ENCODE measurements at places on chromosomes 6 and 20. TPM values are rescaled to one million over a fixed set of nuclear protein-coding genes. Genes with fewer than 3 reads are reported as not detected.

The CD93 gene
- 0.21 TPM for total RNA-seq

The TNF gene
- 4.3 TPM for total RNA-seq

The ZC3H12D gene
- not detected for total RNA-seq

The PLA2G7 gene
- total RNA-seq: not detected

The F13A1 gene
- under 0.01 TPM for total RNA-seq

The SPATS1 gene
- not detected for total RNA-seq

The OVOL2 gene
- total RNA-seq: 24.5 TPM

The PRICKLE4 gene
- not detected for total RNA-seq

The PLCB4 gene
- total RNA-seq: 1.5 TPM

The PRIM2 gene
- total RNA-seq: 16.0 TPM

The FERMT1 gene
- 69.5 TPM for total RNA-seq

The METTL24 gene
- not detected for total RNA-seq

The SNX21 gene
- total RNA-seq: 16.6 TPM

Data from tracheal epithelial cell (primary cell).